ENCODE measurements at places on chromosomes 7 and 10.
A peak's percentile ranks its signal among the peaks of the same experiment; 100 is the strongest.

DNA sequence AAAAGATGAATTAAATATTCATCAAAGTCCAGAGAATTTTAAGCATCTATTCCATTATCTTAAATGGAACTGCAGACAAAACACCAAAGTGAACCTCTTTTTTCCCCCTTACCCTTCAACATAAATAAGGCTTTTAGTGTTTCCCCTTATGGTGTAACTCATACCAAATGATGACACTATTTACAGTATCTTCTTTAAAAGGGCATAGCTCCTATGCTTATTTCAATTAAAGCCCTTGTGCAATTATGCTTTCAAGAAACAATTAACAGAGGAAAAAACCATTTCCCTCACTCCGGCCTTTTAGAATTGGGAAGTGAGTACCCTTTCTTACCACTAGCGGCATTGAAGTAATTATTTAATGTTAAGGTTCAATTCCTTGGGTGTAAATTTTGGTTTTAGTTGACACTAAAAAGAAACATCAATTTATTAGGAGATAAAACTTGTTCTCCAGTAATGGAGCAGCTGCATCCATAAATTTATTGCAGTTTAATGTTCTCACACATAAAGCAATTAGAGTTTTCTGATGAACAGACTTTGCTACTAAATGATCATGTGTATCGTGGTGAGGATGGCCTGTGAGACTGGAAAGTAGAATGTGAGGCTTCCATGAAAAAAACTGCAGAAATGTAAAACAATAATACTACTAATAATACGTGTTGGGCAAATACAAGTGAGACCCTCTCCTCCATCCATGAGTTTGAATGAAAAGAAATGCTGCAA lies 661.3 kb downstream of the PARD3 start:
- DNase-seq: no peak

DNA sequence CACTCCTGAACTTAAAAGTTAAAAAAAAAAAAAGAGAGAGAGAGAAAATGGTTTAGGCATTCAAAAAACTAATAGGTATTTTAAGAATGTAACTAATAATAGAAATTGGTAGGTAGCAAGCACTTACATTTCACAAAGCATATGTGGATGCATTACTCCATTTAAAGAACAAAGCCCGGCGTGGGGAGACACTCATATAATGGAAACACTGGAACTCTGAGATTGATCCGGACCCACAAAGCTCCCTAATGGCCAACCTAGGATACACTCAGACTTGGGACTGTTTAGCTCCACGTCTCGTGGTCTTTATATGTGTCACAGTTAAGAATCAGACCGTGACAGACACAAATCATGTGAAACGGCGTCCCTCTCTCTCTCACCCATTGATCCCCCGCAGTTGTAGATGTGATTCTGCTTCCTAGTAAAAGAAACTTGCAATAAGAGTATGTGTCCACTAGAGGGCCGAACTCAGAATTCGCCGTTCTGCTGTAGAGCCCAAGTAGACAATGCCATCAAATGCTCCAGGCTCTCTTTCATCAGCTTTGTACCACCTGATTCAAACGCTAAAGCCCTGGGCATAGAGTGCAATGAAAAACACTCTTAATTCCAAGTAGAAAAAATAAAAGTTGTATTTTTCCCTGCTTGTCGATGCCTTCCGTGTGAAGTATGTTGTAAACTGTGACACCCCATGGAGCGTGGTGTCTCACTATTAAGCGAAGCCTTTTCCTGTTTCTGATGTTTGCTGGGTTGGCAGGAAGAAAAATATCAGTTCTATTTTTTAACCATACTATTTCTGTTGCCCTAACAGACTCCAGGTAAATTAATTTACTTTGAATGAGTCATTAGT lies 429.0 kb upstream of the MTPN start:
- DNase-seq: no peak

GRCh38 chr7:119465798-119466305 lies 807.1 kb upstream of the KCND2 start:
- no peak for DNase-seq

DNA sequence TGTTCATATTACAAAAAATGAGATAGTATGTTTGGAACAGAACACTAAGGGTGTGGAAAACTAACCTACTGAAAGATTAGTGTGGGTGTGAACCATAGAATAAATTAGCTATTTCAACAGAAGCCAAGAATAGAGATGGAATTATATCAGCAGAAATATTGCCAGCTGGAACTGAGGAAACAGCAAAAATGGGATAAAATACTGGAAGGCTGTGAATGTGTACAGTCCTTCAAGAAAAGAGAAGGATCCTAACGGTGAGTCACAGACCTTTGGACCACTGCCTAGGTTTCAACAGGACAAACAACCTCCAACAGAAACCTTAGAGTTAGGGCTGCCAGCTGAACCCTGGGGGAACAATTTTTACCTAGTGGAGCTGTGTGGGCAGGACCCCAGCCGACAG lies 395.0 kb downstream of the ZWINT start:
- DNase-seq: no peak

DNA sequence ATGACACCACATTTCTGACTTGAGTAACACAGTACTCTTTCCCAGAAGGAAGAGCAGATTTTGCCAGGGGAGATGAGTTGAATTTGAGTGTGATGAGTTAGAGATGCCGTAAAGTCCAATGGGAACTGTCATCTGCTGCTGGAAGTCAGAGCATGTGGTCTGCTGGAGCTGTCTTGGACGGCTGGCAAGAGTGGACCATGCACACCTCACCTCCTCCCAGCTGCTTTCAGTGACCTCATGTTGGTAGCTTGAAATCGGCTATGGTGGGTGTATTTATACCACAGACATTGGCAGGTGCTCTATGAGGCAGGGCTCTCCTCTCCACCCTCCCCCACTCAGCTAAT lies 82.3 kb downstream of the COL13A1 start:
- no peak for DNase-seq

DNA sequence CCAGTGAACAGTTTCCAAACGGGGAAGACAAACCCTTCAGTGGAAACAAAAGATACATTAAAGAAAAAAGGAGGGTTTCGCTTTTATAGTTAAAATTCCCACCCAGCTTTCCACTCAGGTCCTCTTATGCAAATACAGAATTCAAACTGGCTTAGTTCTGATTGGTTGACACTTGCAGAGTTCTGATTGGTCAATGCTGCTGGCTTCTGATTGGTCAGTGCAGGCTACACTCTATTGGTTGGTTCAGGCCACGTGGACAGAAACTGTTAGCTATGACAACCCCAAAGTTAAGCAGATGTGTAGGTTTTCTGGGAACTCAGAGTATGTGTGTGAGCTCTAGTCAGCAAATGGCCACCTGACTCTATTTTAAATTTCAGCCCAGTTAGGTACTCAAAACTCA lies 80.0 kb downstream of the FBXL13 start:
- DNase-seq: no peak

- DNase-seq: no peak
Measured at GRCh38 chr10:131817866-131818509, 82.8 kb upstream of the PPP2R2D start.

DNA sequence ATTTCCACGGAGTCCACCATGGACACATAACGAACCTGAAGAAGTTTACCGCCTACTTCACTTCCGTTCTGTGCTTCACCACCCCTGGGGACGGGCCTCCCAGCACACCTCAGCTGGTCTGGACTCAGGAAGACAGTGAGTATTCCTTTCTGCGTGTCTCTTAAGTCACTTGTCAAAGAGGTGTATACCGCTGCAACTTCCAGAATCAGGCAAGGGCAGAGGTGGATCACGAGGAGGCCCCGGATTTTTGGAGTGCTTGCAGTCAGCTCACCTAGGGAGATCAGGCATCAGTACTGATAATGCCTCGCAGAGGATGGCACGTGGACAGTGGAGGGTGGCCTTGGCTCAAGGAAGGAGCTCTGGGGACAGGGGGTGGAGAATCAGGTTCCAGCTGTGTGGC lies 630.4 kb upstream of the FOXK1 start:
- DNase-seq: no peak

GRCh38 chr7:99229234-99229633 lies 21.3 kb upstream of the KPNA7 start:
- DNase-seq: no peak

GRCh38 chr7:5332579-5332978 lies 49.8 kb downstream of the SLC29A4 start:
- DNase-seq: no peak

DNA sequence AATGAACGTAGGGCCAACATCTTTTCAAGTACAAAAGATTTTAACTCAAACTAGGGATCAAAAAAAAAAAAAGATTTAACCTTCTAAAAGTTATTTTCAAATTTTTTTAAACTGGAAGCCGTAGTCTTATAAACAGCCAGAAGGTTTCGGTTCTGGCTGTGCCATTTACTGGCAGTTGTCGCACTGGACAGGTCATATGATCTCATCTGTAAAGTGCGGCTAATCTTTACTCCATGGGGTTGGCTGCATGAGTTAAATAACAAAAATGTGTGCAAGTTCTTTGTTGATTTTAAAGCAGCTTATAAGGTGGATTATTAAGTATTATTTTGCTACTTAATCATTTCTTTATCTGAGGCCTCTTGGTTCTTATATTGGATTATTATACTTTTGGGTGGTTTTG lies 36.6 kb downstream of the TRUB1 start:
- no peak for DNase-seq

GRCh38 chr7:95088536-95089215 lies 181.3 kb downstream of the PPP1R9A start:
- no peak for DNase-seq

- no peak for DNase-seq
Measured at GRCh38 chr10:89649051-89649450, 4.0 kb upstream of the PANK1 start.

GRCh38 chr7:114414156-114415063 lies at the start of gene FOXP2:
TSS of gene FOXP2 (plus strand) at chr7:114414815. CDS start at chr7:114426512, 11,697 bp downstream.
- no peak for DNase-seq

DNA sequence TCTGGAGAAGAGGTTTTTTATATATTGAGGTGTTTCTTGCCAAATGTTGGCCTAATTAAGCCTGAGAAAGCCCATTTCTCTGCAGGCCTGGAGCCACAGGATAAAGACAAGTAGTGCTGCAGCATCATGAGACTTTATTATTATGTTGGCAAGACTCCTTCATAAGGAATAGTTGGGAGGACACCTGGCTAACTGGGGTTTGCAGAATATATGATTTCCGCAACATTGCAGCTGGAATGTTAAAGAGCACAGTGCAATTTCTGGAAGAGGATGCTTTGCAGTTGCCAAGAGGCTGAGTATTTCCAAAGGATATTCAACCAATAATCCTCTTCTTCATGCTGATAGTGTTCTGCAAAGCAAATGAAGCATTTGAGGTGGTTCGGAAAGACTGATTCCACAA lies 1512.8 kb upstream of the LRRTM3 start:
- DNase-seq: no peak

DNA sequence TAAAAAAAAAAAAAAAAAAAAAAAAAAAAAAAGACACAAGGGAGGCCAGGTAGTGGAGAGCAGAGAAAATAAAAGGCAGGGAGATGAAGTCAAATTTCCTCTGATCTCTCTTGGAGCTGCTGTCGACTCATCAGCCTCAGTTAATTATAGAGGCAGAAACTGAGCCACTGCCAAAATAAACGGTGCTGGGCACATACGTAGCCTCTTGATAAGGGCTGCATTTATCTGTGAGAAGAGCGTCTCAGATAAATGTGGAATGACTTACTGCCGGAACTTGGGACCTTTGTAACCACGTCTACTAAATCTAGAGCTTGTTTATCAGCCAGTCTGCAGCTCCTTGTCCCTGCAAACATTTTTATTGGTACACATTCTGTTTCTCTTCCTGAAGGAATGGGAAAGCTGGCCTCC lies 162.3 kb downstream of the BAMBI start:
- no peak for DNase-seq

DNA sequence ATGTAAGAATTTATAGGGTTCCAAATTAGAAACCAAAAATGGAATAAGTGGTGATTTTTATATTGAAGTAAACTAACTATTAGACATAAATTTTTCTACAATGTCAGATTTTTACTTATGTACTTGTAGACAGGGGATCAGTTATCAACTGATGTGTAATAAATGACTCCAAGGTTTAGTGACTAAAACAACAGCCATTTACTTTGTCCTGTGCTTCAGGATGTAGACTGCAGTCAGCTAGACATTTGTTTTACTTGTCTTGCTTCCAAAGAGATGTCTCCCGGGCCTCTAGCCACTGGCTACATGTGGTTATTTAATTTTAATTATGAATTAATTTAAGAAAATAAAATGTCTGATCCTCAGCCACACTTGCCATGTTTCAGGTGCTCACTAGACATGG lies 249.7 kb upstream of the IGFBP3 start:
- no peak for DNase-seq

GRCh38 chr7:140048138-140048537 lies 14.6 kb downstream of the PARP12 start:
- no peak for DNase-seq

- DNase-seq: no peak
Measured at GRCh38 chr10:132646443-132647097, 109.0 kb downstream of the INPP5A start.

GRCh38 chr7:47804767-47805545 lies 143.3 kb downstream of the PKD1L1 start:
- DNase-seq: no peak

GRCh38 chr10:62681211-62681940 lies 123.1 kb upstream of the ADO start:
- DNase-seq: peak; percentile 70

Measured in effector memory CD8-positive, alpha-beta T cell (primary cell).